ENCODE measurements at places on chromosomes 2 and 18. TPM values are rescaled to one million over a fixed set of nuclear protein-coding genes. Genes with fewer than 3 reads are reported as not detected.

UGT1A6 gene
- 1.1 TPM for total RNA-seq

NPPC gene
- total RNA-seq: not detected

PDE1A gene
- not detected for total RNA-seq

LIMS3 gene
- 0.42 TPM for total RNA-seq

TGFA gene
- 6.6 TPM for total RNA-seq

KCNK3 gene
- 0.03 TPM for total RNA-seq

CACNB4 gene
- total RNA-seq: 0.12 TPM

TWIST2 gene
- 20.4 TPM for total RNA-seq

SPATA3 gene
- total RNA-seq: not detected

All from Daoy (cell line).